Aortic smooth muscle cell (primary cell): ENCODE measurements at places on chromosomes 13 and 19. TPM values are rescaled to one million over a fixed set of nuclear protein-coding genes. Genes with fewer than 3 reads are reported as not detected.

The INAFM1 gene
- total RNA-seq, result 1.5 and 1.7 TPM in 2 replicates

The TEX29 gene
- 0.12 TPM in 1 of 2 replicates, not detected in the other for total RNA-seq

The CGB2 gene
- not detected in 2 replicates for total RNA-seq

The PSG7 gene
- not detected in 2 replicates for total RNA-seq

The GPC5 gene
- not detected in 2 replicates for total RNA-seq

The SIGLEC10 gene
- total RNA-seq, result not detected in 2 replicates

The KLK14 gene
- total RNA-seq, result not detected in 2 replicates

The EPS8L1 gene
- 0.53 and 0.75 TPM in 2 replicates for total RNA-seq

The ZNF562 gene
- 19.8 and 23.1 TPM in 2 replicates for total RNA-seq

The C19orf85 gene
- not detected in 2 replicates for total RNA-seq

The ZNF766 gene
- 13.3 and 14.2 TPM in 2 replicates for total RNA-seq

The HOMER3 gene
- 105 and 114 TPM in 2 replicates for total RNA-seq

The TMEM259 gene
- total RNA-seq, result 41.5 and 49.9 TPM in 2 replicates

The GRK1 gene
- not detected in 2 replicates for total RNA-seq

The PPP1R13L gene
- 0.53 and 2.9 TPM in 2 replicates for total RNA-seq

The METTL21C gene
- total RNA-seq, result not detected in 2 replicates

The MPND gene
- 6.3 and 6.7 TPM in 2 replicates for total RNA-seq

The SLC25A23 gene
- 6.1 and 7.9 TPM in 2 replicates for total RNA-seq

The SIGLEC5 gene
- not detected in 2 replicates for total RNA-seq

The RUBCNL gene
- under 0.01 and 0.31 TPM in 2 replicates for total RNA-seq

The AP1M2 gene
- total RNA-seq, result 0.19 TPM in 1 of 2 replicates, not detected in the other

The NANOS3 gene
- total RNA-seq, result not detected in 2 replicates

The SYCN gene
- total RNA-seq, result not detected in 2 replicates

The FOXA3 gene
- not detected in 2 replicates for total RNA-seq

The CPB2 gene
- not detected in 2 replicates for total RNA-seq

The CEACAM4 gene
- total RNA-seq, result not detected in 2 replicates

The EXOC3L2 gene
- not detected in 2 replicates for total RNA-seq

The HIPK4 gene
- total RNA-seq, result 0.06 and 0.13 TPM in 2 replicates

The AKAP11 gene
- 24.0 and 26.9 TPM in 2 replicates for total RNA-seq

The PNMA8A gene
- 1.2 and 4.8 TPM in 2 replicates for total RNA-seq

The SIAH3 gene
- total RNA-seq, result not detected in 2 replicates

The SLC7A10 gene
- not detected in 2 replicates for total RNA-seq

The SERP2 gene
- total RNA-seq, result 9.9 and 12.4 TPM in 2 replicates
